ENCODE measurements at places on chromosomes 6 and 20. TPM values are rescaled to one million over a fixed set of nuclear protein-coding genes. Genes with fewer than 3 reads are reported as not detected.
A peak's percentile ranks its signal among the peaks of the same experiment; 100 is the strongest.

GRCh38 chr20:3885715-3886114 is 3.5 kb upstream of the PANK2 start:
- DNase-seq, result no peak

The CSE1L gene
- total RNA-seq, result 114 TPM

DNA sequence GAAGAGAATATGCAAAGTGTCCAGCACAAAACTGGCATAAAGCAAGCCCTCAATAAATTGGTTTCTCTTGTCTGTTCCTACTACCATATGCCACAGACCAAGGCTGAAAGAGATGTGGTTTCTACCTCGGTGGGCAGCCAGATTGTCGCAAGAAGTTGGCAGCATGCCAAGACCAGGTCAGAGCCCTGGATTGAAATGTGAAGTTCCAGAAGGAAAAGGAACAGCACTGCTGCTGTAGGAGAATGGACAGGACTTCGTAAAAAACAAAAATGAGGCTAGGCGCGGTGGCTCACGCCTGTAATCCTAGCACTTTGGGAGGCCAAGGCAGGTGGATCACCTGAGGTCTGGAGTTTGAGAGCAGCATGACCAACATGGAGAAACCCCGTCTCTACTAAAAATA is 22.1 kb downstream of the MRPL14 start:
- DNase-seq, result no peak

DNA sequence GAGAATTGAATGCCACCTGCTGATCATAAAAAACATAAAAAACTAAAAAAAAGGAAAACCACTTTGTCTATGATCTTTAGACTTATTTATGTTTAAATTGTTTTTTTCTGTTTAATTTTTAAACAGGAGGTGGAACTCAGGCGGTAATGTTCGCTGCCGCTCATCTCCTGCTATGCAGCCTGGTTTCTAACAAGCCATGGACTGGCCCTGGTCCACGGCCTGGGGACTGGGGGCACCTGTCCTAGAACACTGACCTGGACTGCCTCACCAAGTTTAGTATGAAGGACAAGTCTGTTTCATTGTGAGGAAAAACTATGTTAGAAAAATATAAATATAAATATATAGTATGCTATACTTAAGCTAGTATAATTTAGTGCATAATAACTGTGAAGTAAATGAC is 27.0 kb upstream of the IFNGR1 start:
- no peak for DNase-seq

DNA sequence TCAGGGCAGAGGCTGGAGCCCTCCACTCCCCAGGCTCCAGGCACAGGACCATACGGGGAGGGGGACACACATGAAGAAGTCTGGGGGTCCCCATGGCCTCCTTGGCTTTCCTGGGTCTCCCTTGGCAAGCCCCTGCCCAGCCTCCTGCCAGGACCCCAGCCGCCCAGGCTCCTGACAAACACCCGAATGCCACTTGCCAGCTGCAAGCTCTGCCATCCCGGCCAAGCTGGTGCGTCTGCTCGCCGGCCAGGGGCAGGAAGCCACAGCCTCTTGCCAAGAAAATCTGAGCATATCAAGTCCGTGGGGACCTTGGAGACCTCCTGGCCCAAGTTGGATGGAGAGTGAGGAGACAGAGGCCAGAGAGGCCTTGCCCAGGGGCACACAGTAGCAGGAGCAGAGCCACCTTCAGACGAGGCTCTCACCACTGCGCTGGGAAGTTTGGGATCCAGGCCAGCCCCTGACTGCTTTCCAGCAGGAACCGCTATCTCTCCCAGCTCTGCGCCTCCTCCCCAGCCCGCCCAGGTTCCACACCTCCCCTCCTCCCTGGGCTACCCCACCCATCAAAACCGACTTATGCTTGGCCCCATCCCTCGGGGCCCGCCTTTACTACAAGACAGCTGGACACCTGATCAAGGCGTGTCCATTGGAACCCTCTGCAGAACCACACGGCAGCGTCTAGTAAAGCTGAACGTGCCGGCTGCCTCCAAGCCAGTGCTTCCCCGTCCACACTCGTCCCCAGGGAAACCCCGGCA is 80.2 kb downstream of the GRM4 start:
- no peak for DNase-seq

The WFDC5 gene
- not detected for total RNA-seq

The IDH3B gene
- total RNA-seq, result 86.0 TPM

DNA sequence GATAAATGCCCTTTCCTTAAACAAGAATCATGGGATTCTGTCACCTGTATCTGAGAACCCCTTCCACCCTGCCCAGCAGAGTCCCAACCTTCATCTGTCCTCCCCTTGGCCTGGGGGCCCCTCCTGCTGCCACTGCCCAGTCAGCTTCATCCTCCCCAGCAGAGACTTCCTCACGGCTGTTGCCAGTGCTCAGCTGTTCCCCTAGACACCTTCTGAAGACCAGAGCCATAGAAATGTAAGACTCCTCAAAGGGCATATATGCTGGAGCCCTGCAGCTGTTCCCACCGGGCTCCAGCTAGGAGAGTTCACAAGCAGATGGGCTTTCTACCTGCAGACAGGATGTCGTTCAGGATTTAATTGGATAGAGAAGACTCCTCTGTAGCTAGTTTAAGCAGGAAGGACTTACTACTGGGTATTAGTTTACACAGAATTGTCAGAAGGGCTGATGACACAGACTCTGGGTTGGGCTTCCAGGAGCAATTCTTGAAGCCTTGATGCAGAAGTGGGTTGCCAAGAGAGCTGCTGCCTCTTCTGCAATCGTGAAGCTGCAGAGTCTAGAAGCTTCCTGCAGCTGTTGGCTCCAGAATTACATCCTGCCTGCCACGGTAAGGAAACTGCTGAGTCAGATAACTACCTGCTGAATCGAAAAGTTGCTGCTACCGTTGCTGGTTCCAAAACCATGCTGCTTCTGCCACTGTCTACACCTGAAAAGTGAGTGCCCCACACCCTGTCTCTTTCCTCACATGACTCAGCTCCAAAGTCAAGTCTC is 57.1 kb upstream of the MLN start:
- no peak for DNase-seq

DNA sequence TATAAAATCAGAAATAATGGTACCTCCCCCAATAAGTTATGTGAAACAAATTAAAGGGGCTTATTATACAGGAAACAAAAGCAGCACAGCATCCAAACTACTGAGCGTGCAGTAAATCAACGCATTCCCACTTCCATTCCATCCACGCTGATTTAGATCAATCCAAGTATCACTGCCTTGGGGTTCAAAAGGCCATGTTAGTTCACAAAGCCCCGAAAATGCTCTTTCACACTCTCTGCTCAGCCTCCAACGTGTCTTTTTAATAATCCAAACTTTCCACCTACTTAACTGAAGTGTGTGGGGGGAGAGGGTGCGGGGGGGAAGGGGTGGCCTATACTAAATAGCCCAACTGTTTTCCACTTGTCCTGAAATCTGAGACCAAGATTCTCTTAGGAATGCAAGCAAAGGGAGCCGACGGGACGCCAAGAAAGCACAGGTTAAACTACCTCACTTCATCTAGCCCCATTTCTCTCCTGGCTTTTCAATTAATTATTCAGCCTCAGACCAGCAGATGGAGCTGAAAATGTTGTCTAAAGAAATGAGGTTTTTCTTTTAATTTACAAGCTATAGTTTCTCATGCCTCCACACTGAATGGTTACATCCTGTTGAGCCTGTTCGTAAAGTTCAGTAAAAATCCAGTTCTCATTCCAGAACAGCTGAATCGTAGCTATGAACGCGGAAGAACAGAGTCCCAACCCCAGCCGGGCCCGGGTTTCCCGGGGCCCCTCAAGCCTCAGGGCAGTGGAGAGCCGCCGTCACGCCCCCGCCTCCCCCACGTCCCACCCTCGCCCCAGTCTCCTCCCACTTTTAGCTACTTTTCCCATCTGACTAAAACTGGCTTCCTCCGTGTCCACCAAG is 1.0 kb upstream of the NXT1 start:
- DNase-seq, result no peak

- no peak for DNase-seq
Measured at GRCh38 chr6:34964564-34964963, 75.5 kb downstream of the ANKS1A start.

DNA sequence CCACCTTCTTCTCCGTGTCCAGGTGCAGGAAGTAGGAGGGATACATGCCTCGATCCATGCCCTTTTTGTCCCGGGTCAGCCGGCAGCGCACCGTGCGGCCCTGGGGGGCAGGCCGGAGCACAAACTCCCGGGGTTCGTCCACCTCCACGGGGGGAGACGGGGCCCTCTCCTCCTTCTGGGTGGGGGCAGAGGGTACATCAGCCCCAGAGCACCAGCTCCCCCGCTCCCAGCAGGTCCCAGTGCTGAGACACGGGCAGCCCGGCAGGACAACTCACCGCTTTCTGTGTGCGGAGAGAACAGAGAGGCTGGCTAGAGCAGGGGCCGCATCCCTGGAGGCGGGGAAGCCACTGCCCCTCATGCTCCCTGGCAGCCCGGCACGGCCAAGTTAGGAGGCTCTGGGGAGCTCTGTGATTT is 6.7 kb downstream of the TULP1 start:
- DNase-seq, result no peak

GRCh38 chr6:25469797-25470388 is 182.1 kb upstream of the SCGN start:
- DNase-seq, result no peak

- DNase-seq, result no peak
Measured at GRCh38 chr6:15061908-15062515, 183.9 kb upstream of the JARID2 start.

The PRND gene
- total RNA-seq, result not detected

DNA sequence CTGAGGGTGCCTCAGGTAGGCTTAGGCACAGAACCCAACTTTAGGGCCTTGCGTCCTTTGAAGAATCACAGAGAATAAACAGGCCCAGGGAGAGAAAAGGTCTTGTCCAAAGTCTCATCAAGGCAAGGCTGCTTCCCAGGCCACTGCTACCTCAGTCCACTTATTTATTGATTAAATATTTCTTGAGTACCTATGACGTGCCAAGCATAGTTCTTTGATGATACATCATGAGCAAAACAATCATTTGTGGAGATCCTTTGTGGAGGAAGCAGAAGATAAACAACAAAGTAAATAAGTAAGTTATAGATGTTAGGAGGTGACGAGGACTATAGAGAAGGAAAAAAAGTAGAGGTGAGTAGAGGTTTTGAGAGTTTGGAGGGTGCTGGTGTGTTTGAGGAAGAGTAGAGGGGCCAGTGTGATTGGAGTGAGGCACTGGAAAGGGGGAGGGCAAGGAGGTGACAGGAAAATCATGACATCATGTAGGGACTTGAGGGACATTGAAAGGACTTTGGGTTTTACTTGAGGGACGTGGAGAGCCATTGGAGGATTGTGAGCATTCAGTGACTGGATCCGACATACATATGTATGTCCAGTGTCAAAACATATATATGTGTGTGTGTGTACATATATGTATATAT is 14.1 kb upstream of the CHMP4B start:
- DNase-seq, result no peak

GRCh38 chr6:130994319-130995097 is 68.5 kb downstream of the EPB41L2 start:
- no peak for DNase-seq

GRCh38 chr6:51477711-51478311 is 609.6 kb downstream of the PKHD1 start:
- no peak for DNase-seq

DNA sequence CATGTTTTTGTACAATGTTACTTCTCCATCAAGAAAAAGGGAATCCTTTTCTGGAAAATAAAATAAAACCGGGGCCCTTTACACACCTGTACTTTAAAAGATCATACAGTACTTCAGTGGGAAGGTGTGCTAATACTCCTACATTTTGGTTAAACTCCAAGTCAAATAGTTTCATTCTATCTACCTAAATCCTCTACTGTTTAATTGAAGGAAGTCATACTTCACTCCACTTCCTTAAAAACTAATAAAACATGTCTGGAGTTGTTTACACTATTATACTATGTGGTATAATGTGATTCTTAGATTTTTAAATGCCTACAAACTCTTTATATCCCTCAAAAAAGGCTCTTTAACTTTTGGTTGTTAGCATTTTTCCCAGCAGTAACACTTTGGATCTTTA is 18.6 kb upstream of the HBS1L start:
- DNase-seq, result no peak

The RAET1L gene
- total RNA-seq, result not detected

The SMIM26 gene
- 44.0 TPM for total RNA-seq

DNA sequence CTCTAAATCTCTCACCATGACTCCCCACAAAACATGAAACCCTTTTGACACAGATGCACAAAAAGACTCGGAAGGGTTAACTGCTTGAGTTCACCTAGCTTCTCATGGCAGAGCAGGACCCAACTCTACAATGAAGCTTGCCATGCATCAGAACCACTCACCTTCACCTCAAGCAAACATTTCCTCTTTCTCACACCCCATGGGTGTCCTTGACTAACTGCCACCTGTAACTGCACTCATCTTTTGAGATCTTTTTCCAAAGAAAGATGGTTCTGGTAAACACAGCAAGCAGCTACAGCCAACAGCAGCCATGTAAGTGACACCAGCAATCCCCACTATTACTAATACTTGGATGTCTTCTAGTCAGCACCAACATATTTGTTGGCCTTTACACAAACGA is 76.5 kb downstream of the EFHC1 start:
- DNase-seq, result no peak

GRCh38 chr6:31897612-31898382 is at the start of gene EHMT2:
EHMT2 (minus strand) TSS chr6:31897698; CDS start chr6:31897677, 21 bp downstream.
- peak; percentile 74 for DNase-seq

The HDDC2 gene
- total RNA-seq, result 65.4 TPM

DNA sequence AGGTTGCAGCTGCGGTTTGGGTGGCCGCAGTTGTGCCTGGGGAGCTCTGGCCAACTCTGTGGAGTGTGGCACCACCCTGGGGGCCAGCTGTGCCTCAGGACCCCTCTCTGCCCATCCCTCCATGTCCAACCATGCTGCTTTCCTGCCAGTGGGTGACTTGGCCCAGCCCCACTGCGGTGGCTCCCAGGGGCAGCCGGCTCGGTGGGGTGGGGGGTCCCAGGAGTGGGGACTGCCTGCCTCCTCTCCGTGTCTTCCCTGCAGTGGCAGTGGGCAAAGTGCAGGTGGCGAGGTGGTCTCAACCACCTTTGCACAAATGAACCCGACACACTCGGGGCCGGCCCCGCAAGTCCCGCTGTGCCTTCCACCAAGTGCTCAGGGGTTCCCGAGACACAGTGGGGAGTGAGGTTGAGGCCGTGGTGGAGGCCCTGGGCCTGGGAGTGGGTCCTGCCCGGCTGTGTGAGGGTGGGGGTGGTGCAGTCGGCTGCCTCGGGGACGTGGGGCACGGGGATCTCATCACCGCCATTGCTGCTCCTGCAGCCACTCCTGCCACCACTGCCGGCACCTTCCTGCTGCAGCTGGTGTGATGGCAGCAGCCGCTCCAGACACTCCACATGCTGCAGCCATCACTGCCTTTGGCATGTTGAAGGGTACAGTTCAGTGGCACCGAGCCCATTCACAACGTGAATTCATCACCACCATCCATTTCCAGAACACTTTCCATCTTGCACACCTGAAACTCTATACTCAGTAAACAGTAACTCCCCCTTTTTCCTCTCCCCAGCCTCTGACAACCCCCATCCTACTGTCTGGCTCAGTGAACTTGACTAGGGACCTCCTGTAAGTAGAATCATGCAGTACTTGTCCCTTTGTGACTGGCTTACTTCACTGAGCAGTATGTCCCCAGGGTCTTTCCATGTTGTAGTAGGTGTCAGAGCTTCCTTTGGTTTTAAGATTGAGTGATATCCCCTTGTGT is 10.7 kb upstream of the SLCO4A1 start:
- no peak for DNase-seq

Data from fibroblast of villous mesenchyme (primary cell).